ENCODE measurements at places on chromosomes 6 and 20.
A peak's percentile ranks its signal among the peaks of the same experiment; 100 is the strongest.

DNA sequence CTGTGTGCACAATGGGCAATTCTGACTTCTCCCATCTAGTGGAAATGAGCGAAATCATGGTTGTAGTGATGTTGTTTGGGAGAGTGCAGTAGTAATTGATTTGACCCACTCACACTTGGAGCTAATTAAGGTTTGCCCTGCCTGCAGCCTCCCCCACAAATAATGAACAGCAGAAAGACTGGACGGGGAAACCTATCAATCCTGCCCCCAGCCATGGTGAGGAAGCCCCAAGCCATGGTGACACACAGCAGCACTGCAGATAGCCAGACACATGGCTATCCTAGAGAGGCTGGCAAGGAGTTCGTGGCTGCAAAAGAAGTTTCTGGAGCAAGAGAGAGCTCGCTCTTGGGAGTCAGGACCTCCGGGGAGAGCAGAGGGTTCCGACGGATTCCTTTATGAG, 27.8 kb downstream of the SAYSD1 start:
- DNase-seq = no peak

DNA sequence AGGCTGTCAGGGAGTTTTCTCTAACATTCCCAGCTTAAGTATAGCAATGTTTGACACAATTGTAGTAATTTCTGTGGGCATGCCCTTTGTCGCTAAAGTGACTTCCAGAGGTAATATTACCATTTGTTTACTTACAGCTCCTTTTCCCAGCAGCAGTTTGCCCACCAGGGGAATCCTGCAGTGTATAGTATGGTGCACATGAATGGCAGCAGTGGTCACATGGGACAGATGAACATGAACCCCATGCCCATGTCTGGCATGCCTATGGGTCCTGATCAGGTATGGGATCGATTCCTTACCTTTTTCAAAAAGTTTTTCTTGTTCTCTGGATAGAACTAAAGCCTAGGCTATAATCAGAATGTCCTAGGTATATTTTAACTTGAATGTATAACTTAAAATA, 132.5 kb downstream of the SULF2 start:
- DNase-seq = no peak

DNA sequence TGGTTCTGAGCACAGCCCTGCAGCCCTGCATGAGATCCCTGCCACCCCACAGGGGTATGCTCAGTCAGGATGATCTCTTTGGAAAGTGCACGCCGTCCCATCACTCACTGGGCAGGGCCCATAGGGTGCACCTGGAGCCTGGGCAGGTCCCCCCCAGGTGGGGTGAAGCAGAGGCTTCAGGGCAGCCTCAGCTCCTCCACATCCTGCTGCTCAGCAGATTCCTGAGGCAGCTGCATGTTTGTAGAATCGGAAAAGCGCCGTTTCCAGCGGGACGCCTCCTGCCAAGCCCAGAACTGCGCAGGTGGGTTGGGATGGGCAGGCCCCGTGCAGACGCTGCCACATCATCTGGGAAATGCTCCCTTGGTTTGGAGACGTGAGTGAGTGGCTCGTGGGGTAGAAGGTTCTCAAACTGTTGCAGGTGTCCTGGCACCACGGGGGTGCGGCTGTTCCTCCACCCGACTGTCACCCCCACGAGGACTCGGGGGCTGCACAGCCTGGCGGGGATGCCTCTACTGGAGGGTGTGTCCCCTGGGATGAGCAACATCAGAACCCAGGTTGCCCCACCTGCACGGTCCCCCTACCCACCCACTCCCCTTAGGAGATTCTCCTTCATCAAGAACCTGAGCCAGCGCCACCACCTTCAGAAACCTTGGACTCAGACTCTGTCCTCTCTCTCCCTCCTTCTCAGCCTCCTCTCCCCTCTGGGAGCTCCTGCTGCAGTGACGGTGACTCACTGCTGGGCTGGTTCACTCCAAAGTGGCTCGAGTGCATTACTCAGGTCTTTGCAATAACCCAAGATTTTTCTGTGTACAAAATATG, 334.1 kb downstream of the TAF4 start:
- DNase-seq = peak; percentile 3

DNA sequence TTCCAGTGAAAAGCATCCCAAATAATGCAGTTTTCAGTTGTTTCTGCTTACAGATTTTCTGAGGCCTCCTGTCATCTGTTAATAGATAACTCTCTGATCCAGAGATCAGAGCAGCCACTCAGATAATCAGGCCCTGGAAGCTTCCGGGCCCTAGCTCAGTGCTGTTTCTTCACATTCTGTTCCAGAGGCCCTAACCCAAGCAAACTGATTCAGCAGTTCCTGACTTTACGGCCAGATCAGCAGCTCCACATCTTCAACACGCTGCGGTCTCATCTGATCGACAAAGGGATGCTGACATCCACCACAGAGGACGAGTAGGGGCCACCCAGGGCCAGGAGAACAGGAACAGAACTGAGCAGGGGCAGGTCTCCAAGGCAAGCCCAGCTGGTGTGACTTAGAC, 63.1 kb downstream of the CDS2 start:
- no peak for DNase-seq

DNA sequence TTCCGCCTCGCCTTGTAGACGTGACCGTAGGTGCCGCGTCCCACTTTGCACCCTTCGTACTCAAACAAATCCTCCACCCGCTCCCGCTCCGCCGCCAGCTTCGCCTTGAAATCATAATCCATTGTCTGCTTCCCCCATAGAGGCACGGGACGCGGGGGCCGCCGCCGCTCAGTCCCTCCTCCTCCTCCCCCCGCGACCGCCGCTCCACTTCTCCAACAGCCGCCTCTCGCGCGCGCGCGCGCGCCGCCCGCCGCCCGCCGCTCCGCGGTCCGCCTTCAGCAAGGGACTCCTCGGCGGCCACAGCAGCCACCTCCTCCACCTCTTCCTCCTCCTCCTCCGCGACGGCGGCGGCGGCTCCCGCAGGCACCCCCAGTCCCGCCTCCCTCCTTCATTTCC, 256 bp downstream of the CDK19 start:
- DNase-seq = no peak

- no peak for DNase-seq
Observed at GRCh38 chr20:24984961-24985640, 7.5 kb downstream of the APMAP start.

DNA sequence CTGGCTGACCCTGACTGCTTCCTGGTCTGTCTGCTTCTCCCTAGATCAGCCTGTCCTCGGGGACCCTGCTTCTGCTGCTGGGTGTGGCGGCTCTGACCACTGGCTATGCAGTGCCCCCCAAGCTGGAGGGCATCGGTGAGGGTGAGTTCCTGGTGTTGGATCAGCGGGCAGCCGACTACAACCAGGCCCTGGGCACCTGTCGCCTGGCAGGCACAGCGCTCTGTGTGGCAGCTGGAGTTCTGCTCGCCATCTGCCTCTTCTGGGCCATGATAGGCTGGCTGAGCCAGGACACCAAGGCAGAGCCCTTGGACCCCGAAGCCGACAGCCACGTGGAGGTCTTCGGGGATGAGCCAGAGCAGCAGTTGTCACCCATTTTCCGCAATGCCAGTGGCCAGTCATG, 6.3 kb downstream of the NRSN2 start:
- DNase-seq = no peak

Measured in stromal cell of bone marrow (primary cell).